Frontal cortex (tissue), 4 donors: ENCODE measurements at places on chromosomes 16 and 17.

DNA sequence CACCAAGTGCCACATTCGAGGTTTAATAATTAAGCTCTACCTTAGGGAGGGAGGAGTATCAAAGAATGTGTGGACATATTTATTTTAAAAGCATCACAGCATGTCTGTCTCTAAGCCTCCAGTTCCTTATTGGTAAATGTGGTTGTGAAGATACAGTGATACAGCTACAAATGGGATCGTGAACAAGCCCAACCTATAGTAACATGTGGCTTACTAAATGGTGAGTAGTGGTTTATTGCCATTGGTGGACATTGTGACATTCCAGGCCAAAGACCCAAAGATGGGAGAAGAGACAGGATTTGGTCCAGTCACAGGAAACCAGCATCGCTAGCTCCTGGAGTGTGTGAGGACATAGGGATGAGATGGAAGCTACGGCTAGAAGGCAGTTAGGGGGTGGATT, 51.2 kb downstream of the IQCK start:
- no peak for DNase-seq

GRCh38 chr17:60173304-60173819, 23.6 kb downstream of the CA4 start:
- DNase-seq, result no peak

- DNase-seq, result peak; percentile 71
Observed at GRCh38 chr17:38870259-38871165, 654 bp downstream of the LASP1 start.

- DNase-seq, result no peak
Observed at GRCh38 chr17:77245162-77245926, 104.6 kb downstream of the SEC14L1 start.

DNA sequence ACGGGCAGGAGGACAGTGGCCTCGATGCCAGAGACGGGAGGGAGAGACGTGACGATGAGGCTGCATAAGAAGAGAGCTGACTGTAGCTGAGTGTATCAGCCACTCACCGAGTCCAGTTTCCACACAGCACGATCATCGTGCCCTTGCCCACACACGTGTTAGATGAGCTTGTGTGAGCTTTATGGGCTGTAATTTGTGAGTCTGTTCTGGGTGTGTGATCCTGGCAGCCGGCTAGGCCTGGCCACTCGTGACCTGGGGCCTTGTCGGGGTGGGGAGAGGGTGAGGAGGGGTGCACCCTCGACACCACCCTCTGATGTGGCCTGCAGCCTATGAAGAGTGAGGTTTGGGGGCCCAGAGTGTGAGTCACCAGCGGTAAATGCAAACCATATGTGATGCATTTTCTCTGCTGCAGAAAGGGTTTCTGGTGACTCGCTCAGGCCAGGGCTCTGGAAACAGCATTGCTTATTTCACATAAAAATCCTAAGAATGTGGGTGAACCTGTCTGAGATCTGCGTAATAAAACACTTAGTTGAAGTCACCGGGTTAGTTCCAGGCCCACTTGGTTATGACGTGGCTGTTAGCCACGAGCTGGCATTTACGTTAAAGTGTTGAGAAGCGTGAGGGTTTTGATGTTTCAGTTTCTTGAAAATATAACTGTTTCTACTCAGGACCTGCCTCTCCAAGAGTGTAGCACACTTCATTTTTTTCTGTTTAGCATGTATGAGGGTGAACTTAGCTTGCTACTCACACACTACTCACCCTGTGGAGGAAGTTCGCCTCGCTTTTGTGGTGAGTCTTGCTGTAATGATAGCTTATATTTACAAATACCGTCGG, 4.2 kb downstream of the METRNL start:
- DNase-seq, result no peak

GRCh38 chr16:28110074-28110473, 46.6 kb upstream of the GSG1L start:
- no peak for DNase-seq

DNA sequence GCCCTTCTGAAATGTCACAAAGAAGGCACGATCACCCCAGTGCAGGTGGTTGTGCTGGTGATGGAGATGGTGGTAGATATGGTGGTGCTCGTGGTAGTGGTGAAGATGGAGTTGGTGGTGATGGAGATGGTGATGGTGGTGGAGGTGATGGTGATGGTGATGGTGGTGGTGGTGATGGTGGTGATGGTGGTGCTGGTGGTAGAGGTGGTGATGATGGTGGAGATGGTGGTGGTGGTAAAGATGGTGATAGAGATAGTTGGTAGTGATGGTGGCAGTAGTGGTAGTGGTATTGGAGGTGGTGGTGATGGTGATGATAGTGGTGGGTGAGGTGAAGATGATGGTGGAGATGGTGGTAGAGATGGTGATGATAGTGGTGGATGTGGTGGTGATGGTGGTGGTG, 88.1 kb upstream of the SALL1 start:
- no peak for DNase-seq

GRCh38 chr16:74280448-74280847, 16.2 kb upstream of the PSMD7 start:
- DNase-seq, result no peak

DNA sequence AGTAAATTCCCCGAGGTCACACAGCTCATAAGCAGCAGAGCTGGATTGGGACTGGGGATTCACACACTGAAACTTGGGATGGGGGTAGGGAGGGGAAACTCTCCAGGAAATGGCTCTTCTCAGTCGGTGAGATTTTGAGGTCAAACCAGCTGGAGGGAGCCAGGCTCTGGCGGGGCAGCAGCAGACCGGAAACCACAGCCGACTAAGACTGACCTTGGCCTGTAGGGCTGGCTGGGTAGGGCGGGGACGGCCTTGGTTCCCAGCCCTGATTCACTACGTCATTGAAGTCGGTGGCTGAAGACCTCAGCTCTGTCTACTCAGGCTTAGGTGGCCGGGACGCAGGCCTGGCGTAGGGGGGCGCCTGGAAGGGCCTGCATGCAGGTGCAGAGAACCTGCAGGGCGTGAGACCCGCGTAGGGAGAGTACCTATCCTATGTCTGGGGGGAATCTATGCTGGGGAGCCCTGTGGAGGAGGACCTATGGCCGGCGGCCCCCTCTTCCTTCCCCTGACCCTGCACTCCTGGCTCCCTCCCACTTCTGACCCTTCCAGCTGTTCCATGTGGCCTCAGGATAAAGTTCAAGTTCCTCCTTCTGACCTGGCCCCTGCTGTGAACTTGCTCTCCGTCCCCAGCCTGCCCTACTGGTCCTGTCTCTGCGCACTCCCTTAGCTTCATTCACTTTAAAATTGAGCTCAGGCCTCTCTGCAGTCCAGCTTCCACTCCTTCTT, 11.9 kb upstream of the SLC4A1 start:
- peak; percentile 56 for DNase-seq

DNA sequence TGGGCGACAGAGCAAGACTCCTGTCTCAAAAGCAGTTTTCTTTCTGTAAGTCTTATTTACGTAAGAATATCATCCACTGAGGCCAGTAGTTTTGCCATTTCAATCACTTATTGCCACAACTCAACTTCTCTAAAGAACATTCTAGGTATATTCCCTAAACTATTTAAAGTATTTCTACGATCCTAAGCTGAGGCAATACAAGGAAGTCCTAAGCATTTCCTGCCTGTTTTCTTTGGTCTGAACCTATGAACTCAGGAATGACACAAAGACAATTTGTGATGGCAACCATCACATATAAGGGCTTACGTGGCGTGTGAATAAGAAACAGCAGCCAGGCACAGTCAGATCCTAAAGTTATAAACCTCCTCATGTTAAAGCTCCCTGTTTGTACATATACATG, 14.2 kb downstream of the USP36 start:
- no peak for DNase-seq

DNA sequence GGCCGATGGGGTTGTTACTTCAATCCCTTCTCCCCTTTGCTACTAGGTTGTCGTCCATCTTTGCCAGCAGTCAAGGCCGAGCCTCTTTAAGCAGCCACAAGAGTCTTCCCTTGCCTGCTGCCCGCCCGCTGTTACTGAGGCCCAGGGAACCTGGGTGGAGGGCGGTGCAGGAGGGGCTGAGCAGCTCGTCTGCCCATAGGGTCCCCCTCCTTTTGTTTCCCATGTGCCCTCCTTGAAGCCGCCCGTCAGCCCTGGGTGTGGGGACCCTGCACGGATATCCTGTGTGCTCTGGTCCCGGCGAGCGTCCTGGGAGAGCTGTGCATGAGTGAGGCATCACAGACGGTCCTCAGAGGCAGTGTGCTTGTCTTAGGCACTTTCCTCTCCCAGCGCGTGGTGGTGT, 37.9 kb upstream of the CAPN15 start:
- DNase-seq, result no peak

DNA sequence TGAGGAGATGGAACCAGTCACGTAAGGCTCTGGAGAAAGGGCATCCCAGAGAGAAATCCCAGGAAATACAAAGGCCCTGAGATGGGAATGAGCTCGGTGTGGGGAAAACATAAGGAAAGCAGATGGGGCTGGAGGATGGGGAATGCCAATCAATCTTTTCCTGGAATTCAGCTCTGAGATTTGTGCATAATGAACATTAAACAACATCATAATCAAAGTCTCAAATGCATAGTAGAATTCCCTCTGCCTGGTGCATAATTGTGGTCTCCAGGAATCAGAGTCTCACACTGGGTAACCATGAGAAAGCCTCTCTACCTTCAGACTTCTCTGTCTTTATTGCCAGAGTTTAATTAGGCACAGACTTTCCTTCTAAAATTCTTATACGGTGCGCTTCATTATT, 30.8 kb downstream of the OTOA start:
- DNase-seq, result no peak

DNA sequence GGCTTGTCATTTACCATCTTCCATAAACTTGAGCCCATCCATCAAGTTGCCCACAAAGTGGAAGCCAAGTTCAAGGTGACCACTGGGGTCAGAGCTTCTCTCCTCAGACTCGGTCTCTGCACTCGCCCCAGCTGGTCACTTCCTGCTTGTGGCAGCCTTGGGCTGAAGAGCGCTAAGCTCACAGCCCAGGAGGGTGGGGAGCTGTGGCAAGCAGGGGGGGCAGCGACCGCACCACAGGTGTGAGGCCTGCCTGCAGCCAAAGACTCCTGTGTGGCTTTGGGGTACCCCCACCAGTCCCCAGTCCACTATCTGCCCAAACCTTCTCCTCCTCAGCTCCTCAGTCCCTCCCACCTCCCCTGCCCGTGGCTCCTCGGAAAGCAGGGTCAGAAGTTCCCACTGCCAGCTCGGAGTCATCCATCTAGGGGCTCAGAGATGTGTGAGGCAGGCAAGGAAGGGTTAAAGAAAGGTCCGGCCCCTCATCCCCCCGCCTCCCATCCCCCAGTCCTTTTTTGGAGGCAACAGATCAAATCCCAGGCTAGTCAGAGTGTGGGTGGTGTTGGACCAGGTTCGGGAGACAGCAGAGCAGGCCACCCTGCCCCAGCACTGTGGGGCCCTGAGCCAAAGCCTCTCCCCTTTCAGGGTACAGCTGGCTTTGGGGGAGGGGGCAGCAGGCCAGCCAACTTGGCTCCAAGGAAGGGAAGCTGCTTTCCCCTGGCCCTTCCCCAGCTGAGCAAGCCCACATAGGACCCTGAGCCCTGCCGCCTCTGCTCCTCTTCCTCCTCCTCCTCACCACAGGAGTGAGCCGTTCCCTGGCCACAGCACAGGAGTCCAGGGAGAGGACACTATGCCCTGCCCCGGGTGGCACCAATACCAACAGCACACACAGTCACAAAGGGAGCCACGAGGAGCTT, 3.2 kb downstream of the CSF3 start:
- DNase-seq, result no peak

- no peak for DNase-seq
Observed at GRCh38 chr17:1082579-1082978, 85.7 kb downstream of the TIMM22 start.

GRCh38 chr17:82615084-82616020, 32.9 kb downstream of the WDR45B start:
- no peak for DNase-seq
